ENCODE measurements at places on chromosomes 2 and 18. TPM values are rescaled to one million over a fixed set of nuclear protein-coding genes. Genes with fewer than 3 reads are reported as not detected.

PPIG gene
- total RNA-seq = 19.6 TPM

DNA sequence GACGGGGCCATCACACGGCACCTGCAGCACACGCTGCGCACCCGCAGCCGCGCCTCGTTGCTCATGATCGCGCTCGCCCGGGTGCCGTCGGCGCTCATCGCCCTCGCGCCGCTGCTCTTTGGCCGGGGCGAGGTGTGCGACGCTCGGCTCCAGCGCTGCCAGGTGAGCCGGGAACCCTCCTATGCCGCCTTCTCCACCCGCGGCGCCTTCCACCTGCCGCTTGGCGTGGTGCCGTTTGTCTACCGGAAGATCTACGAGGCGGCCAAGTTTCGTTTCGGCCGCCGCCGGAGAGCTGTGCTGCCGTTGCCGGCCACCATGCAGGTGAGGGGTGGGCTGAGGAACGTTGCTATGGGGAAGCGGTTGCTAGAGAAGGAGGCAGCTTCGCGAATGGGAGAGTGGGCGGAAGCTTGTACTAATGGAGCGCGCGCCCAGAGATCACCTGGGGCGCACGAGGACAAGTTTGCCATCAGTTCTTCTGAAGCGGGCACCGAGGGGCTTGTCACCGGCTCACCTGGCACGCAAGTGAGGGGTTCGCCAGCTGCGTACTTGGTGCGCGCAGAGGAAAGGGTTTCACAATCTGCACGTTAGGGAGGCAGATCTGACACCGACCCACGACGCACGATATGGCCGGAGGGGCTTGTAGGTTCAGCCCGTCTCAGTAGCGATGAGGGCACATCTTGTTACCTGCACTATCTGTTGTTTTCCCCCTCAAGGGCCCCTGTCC, 45.6 kb downstream of the DDX18 start:
- H3K27ac ChIP-seq = no peak overlapping the region
- peaks cover 4% of the 10 kb centered on the region for H3K27me3 ChIP-seq
- H3K4me1 ChIP-seq = no peaks in the 10 kb centered on the region
- H3K4me3 ChIP-seq = peak overlapping the region; percentile 24
- H3K36me3 ChIP-seq = no peaks in the 10 kb centered on the region
- DNase-seq = no peak

DNA sequence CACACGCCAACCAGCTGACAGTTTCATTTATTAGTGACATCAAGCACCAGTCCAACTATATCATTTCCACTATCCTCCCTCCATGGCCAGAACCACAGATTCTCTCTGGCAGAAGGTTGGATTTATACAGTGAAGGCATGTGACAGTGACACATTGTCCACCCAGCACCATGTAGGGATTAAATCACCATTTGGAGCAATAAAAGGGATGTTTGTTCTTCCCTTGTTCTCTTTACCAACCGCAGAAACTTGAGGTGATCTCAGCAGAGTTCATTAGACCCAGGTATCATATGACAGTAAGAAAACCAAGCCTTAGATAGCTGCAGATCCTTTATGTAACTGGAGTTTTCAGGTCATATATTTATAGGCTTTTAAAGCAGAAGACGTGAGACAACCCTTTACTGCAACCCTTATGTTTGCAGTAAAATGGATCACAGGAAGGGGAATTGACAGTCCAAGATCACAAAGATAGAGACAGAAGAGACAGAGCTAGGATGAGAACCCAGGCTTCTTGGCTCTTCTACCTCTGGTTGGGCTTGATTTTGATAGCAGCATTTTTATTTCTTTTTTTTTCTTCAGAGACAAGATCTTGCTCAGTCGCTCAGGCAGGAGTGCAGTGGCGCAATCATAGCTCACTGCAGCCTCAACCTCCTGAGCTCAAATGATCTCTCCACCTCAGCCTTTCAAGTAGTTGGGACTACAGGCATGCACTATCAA, 80.1 kb downstream of the XDH start:
- H3K27me3 ChIP-seq = no peaks in the 10 kb centered on the region
- H3K4me3 ChIP-seq = no peak overlapping the region
- H3K27ac ChIP-seq = no peak overlapping the region

DNA sequence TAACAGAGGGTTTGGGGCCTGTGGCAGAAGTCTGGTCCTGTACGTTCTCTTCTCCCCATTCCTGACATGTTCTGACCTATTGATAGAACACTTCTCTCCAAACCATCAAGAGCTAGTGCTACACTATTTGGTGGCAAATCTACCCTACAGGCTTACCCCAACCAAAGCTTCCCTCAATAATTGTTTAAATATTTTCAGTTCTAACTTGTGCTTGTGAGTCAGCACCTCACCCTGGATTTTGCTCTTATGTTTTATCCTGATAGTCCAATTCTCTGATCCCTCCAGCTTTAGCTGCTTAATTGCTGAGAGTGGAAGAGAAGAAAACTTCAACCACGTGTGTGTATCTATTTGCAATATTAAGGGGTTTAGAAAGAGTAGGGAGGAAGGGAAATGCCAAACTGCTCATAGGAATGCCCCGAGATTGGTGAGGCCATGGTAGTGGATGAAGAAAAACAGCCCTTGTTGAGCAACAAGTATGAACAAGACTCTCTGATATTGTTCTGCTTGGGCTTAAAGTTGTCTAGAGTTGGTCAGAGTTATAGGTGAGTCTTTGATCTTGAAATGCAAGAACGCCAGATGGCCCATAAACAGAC, 67.8 kb upstream of the PARD3B start:
- DNase-seq = no peak
- H3K4me1 ChIP-seq = no peaks in the 10 kb centered on the region
- H3K27ac ChIP-seq = no peak overlapping the region
- no peak overlapping the region for H3K4me3 ChIP-seq

- no peaks in the 10 kb centered on the region for H3K27me3 ChIP-seq
- H3K4me3 ChIP-seq = no peak overlapping the region
- H3K36me3 ChIP-seq = no peaks in the 10 kb centered on the region
- no peak overlapping the region for H3K27ac ChIP-seq
Observed at GRCh38 chr2:10980886-10981425, 69.2 kb downstream of the KCNF1 start.

DNA sequence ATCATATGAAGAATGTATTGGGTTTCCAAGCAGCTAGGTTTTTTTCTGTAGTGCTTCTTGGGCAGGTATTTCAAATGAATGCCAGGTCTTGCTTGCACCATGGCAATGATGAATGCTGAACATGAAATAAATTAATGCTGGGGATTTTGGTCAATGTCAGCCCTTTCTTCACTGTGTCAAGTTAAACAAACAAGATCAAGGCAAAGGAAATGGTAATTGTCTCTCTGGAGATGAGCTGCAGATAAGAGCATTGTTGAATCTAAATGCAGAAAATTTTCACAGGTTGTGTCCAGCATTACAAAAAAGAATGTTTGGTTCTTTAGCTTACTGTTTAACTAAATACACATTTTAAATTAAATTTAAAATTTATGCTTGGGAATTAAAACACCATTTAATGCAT, 144.3 kb downstream of the GPD2 start:
- H3K36me3 ChIP-seq = no peaks in the 10 kb centered on the region
- no peaks in the 10 kb centered on the region for H3K4me1 ChIP-seq
- no peak overlapping the region for H3K27ac ChIP-seq
- H3K4me3 ChIP-seq = no peak overlapping the region

- no peaks in the 10 kb centered on the region for H3K27me3 ChIP-seq
- H3K4me3 ChIP-seq = no peak overlapping the region
- H3K4me1 ChIP-seq = no peaks in the 10 kb centered on the region
- peak; percentile 15 for DNase-seq
Observed at GRCh38 chr2:10891390-10891789, 20.3 kb upstream of the KCNF1 start.

DNA sequence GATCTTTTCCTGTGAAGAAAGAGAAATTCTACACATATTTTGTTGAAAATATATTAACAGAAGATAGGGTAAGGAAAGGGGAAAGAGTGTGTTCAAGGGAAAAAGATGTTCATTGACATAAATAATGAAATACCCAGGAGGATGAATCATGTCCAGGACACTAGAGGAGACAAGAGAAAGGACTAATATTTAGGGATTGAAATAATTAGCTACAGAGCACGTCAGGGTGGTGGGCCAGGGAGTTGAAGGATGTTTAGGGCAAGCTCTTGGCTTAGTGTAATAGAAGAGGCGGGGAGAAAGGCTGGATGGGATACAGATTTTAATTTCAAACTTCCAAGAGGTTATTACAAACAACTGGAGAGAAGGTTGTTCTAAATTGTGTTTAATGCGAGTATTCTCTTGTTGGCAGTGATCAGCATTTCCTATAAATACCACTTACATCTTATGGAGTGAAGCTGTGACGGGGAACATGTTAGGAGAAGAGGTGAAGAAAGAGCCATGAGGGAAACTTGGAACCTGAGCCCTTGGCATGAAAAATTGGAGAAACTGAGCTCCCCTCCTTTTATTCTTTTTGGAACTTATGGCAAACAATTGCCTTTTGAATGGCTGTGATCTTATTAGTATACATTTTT, 36.6 kb upstream of the CETN1 start:
- H3K27ac ChIP-seq = no peak overlapping the region
- no peaks in the 10 kb centered on the region for H3K27me3 ChIP-seq
- no peaks in the 10 kb centered on the region for H3K4me1 ChIP-seq
- DNase-seq = no peak
- H3K36me3 ChIP-seq = no peaks in the 10 kb centered on the region

DNA sequence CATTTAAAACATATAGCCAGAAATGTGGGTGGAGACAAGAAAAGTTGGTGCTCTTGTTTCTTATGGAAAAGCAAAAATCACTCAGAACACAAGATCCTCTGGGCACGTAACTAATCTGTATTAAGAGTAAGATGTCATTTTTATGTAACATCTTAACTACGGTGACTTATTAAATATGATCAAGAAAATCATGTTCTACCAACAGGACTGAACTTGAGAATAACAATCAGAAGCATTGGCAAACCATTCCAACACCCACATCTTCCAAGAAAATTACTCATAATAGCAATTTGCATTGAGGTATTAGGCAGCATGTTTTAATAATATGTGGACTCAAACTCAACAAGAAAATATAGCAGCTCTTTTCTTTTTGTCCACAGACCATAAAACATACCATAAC, 21.6 kb downstream of the MAP2 start:
- H3K36me3 ChIP-seq = no peaks in the 10 kb centered on the region
- H3K27me3 ChIP-seq = no peaks in the 10 kb centered on the region
- H3K27ac ChIP-seq = no peak overlapping the region
- H3K4me1 ChIP-seq = no peaks in the 10 kb centered on the region
- H3K4me3 ChIP-seq = no peak overlapping the region
- no peak for DNase-seq

DNA sequence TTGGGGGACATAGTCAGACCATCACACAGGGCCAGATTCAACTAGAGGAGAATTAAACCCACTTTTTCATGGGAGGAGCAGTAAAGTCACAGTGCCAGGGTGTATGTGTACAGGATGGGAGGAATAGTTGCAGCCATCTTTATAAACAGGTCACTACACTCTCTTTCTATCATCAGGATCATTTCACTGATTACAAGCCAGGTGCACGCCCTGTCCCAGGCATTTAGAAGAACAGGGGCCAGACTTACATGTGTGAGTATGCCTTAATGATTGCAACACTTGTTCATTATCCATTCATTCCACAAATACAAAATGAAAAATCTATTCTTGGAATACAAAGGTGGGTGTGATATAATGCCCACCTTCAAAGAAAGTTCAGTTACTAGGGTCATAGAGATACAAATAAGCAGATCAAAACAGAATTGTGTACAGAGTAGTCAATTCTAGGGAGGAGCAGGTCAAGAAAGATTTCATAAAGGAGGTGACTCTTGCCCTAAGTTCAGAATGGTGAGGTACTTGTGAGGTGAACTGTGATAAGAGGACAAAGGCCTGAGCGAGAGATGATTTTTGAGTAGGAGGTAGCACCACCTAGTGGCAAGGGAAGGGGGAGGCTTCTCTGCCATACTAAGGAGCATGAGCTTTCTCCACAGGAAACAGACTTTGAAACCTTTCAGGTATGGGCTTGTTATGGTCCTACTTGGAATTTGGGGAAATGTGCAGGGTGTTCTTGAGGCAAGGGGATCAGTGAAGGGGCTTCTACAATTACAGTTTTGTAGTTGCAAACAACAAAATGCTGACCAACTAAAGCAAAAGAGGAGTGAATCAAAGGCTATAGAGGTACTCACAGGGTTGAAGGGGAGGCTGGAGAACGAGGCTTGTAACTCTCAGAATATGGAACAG, 156.3 kb downstream of the SUCLG1 start:
- no peak for DNase-seq
- H3K27me3 ChIP-seq = no peaks in the 10 kb centered on the region
- H3K4me1 ChIP-seq = no peaks in the 10 kb centered on the region
- no peak overlapping the region for H3K27ac ChIP-seq
- no peaks in the 10 kb centered on the region for H3K36me3 ChIP-seq

DNA sequence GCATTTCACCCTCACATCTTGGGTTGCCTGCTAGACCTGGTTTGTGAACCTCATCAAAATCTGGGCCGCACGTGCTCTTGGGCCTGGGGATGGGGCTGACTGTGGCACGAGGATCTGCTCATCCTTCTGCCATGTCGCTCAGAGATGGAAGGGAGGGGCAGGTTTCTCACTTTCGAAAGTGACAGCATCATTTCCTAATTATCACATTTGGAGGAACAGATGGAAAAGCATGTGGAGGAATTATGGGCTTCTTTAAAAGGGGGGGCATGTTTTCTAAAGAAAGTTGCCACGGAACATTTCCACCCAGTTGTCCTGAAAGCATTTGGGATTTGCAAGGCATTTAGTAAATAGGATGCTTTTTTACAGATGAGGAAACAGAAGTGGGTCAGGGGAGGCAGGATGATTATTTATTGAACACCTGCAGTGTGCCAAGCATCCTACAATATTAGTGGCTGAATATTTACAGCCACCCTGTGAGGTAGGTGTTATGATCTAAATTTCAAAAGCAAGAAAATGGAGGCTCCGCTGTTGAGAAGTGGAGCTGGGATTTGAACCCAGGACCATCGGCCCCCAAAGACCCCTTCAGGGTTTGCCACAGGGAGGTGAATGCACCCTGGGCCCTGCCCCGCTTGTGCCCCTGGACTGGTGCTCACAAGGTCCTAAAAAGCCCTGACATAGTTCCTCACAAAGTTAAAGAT, 104.2 kb upstream of the MYCN start:
- no peaks in the 10 kb centered on the region for H3K36me3 ChIP-seq
- no peak overlapping the region for H3K4me3 ChIP-seq
- no peak for DNase-seq
- H3K27me3 ChIP-seq = no peaks in the 10 kb centered on the region
- no peaks in the 10 kb centered on the region for H3K4me1 ChIP-seq

- no peaks in the 10 kb centered on the region for H3K4me1 ChIP-seq
- H3K4me3 ChIP-seq = no peak overlapping the region
- H3K27me3 ChIP-seq = no peaks in the 10 kb centered on the region
- DNase-seq = no peak
Observed at GRCh38 chr18:37285825-37286224, 279.8 kb downstream of the CELF4 start.

DNA sequence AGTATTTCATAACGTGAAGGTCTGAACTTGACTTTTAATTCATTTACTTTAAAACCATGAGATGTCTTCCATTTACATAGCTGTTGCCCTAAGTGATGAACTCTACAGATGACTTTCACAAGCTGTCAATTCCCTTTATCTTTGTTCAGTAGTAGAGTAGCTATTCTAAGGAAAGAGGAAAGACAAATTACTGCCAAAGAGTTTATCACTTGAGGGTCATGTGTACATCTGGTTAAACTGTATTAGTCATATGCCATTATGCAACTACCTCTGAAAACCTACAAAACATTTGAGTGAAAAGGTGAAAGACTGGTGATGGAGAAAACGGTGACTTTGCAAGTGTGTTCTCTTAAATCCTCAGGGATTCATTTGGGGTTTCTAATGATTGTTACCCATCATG, 763.9 kb downstream of the TMEM182 start:
- no peak overlapping the region for H3K27ac ChIP-seq
- H3K4me1 ChIP-seq = no peaks in the 10 kb centered on the region
- no peak overlapping the region for H3K4me3 ChIP-seq
- H3K27me3 ChIP-seq = no peaks in the 10 kb centered on the region
- no peaks in the 10 kb centered on the region for H3K36me3 ChIP-seq

All from Peyer's patch (tissue), 4 donors.